Coronary artery (tissue), 2 donors: ENCODE measurements at places on chromosomes 1 and 21.

DNA sequence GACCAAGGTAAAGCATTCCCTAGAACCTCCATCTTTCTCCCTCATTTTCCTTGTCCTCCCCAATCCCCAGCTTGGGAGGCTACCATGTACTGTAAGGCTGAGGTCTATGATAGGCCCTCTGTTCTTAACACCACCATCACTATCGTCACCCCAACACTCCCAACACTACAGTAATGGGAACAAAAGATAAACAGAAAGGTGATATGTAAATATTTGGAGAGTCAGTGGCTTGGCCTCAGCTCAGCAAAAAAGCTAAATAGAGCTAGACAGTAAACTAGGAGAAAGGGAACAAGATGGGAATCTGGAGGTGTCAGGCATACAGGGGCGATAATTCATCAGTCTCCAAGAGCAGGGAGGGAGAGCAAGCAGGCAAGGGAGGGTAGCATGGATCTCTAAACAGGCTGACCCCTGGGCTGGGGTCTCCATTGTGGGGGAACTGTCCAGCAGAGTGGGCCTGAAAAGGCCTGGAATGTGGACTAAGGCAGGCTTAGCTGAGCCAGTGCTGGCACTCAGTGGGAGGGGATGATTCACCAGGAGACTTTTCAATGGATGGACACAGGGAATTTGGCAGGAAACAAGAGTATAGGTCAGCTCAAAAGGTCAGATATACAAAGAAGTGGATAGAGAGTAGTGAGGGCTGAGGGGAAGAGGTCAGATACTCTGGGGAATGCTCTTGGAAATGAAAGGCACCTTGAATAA is 6.7 kb downstream of the WNT2B start:
- DNase-seq, result no peak

GRCh38 chr1:193185211-193185610 is 1.2 kb downstream of the B3GALT2 start:
- no peak for DNase-seq

- DNase-seq, result peak; percentile 76
Observed at GRCh38 chr1:145995964-145996432, 381 bp downstream of the TXNIP start.

GRCh38 chr1:55707196-55707595 is 492.0 kb upstream of the USP24 start:
- DNase-seq, result no peak

DNA sequence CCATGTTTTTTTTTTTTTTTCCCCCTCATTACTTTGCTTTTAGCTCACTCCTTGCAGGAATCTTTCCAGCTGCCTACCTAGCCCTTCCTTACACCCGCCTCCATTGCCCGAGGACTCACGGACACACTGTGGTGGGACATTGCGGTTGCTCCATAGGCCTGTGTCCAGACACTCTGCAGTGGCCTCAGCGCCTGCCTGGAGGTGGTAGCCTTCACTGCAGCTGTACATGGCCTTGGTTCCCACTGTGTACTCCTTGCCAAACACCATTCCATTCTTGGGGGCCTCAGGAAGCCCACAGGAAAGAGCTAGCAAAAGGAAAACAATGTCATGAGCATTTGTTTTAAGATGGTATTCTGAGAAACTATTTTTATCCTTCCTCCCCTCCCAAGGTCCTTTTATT is 99.9 kb downstream of the ZSCAN20 start:
- no peak for DNase-seq

- no peak for DNase-seq
Observed at GRCh38 chr1:89847191-89847729, 26.4 kb downstream of the LRRC8D start.

- no peak for DNase-seq
Observed at GRCh38 chr1:201791779-201792173, 37.2 kb upstream of the IPO9 start.

- no peak for DNase-seq
Observed at GRCh38 chr1:103344930-103345329, 180.6 kb upstream of the RNPC3 start.

DNA sequence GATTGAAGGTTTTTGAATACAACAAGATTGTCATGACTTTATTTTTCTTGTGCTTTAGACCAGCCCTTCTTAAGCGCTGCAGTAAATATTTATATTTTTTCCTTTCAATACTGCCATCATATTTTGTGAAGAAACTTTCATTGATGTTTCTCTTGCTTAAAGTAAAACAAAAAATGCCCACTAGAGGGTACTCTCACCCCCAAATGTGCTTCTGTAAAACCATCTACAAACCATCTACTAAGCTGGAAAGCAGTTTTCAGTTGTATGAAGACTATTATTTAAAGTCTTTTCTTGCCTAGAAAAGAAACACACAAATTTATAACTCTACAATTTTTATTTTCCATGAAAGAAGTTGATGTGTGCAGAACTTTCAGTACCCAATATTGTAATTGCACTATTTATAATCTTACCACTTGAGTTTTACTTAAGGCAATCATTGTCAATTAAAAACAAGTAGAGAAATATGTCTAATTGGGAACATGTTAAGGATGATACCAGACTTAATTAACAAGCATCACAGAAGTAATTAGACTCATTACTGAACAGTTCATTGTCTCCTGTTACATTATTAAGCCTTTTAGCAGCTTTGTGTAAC is 10.7 kb downstream of the LEPR start:
- no peak for DNase-seq

GRCh38 chr1:66533804-66534740 is at the start of gene SGIP1:
Gene SGIP1 (plus strand): TSS chr1:66534153. CDS start chr1:66534359, 206 bp downstream.
- peak; percentile 88 for DNase-seq

- no peak for DNase-seq
Observed at GRCh38 chr1:53684741-53685140, 54.2 kb downstream of the GLIS1 start.

DNA sequence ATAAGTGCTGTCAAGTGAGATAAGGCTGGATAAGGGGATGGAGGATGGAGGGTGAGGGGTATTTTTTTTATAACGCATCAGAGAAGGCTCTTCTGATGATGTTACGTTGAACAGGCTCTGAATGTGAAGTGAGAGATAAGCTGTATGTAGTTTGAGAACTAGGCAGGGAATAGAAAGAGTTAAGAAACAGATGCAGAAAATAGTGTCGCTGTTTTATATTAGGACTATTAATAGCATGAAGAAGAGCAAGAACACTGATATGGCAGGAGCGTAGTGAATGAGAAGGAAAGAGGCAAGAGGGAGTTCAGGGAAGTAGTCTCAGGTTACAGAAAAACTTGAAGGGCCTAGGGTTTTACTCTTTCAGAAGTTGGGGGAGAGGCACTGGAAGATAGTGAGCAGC is 59.8 kb downstream of the GPR88 start:
- DNase-seq, result no peak

- DNase-seq, result no peak
Observed at GRCh38 chr1:75430526-75430925, 180.4 kb downstream of the SLC44A5 start.

GRCh38 chr1:162617513-162617912 is 14.8 kb upstream of the DDR2 start:
- no peak for DNase-seq

DNA sequence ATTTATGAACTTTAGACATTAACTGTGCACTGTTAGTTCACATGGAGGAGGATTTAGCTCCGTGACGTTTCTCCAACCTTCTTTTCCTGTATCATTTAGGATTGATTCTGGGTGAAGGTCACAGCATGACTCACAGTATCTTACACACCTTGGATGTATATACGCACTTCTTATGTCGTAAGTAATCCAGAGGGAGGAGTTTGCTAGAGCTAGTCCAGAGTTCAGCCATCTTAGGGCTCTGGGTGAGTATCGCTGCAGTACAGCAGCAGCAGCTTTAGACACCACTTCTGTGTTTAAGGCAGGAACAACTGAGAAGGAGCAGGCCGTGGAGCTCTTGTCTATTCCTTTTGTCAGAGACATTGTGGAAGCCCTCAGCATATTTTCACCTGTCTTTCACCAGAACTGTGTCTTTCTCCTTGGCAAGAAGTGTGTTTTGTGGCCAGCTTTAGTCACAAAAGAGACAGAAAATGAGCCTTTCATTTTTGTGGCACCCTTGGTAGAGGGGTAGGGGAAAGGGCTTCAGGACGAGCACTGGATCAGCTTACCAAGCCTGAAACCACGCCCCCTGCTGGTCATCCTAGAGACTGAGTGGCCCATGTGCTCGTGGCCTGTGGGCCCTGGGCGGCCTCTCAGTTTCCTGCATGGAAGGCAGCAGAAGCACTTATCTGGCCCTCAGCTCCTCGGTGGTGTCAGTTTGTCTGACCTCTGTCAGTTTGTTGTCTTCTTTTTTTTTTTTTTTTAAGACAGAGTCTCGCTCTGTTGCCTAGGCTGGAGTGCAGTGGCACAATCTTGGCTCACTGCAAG is 64.0 kb downstream of the ADARB1 start:
- peak; percentile 77 for DNase-seq

DNA sequence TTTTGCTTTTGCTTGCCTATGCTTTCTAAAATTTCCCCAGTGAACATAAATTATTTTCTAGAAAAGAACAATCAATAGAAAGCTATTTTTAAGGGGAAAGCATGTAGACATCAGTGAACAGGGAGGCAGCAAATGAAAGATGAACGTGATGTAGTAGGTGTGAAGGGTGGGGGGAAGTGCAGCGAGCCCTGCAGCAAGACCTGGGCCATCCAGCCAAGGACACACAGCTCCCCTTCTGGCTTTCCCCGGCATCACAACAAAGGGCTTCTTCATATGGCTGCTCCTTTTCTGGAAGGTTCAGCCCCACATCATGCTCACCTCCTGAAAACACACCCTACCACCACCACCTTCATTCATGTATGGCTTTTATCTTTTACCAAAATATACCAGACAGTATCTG is 109.2 kb upstream of the ETS2 start:
- DNase-seq, result no peak

- DNase-seq, result no peak
Observed at GRCh38 chr1:171898941-171899340, 57.6 kb downstream of the DNM3 start.

DNA sequence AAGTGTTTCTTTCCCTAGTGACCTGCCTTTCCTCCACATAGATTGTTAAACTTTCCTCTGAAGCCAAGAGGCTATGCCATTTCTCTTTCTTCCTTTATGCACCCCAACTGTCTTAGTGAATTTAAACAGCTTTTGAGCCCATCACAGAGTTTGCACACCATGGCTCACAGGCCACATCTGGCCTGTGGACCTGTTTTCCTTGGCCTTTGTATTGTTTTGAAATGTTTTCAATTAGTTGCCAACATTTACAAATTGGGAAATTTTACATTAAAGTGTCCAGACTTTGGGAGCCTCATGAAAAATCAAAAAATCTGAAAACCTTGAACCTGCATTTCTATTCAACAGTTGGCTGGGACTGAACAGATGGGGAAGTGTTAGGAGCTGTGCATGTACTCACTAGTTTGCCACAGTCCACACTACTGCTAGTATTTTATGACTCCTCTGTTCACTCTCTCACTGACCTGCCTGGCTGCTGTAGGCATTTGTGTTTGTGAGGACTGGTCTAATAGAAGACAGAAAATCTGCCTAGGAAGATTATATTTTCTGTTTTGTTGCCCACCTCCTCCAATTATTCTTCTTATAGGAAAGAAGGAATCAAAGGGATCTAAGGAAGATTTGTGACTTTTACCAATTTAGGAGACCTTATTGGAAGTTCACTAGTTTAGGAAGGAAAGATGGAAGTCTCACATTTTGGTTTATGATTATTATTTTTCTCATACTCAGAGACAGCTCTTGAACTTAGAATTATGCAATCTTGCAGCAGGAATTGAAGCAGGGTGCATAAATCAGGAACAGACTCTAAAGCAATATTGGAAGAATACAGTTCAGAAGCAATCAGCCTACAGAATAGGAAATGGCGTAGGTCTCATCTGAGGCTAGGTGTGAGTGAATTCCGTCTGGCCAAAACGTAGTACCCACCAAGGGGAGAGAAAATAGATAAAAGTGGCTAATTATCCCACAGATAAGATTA is 134.7 kb downstream of the HLX start:
- DNase-seq, result no peak

DNA sequence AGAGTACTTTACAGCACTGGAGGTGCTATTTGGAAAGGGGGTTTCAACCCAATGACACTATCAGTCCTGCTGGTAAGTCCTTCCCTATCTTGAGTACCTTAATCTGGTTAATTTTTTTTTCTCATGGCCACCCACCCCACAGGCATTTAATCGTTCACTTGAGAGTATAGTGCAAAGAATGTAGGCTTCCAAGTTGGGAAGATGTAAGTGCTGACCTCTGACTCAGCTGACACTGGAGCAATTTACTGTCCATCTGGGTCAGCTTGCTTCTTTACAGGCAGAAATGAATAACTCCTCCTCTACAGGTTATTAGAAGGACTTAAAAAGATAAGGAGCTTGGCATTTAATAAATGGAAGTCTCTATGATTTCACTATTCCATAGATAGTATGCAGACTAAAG is 89.6 kb downstream of the AK5 start:
- DNase-seq, result no peak

DNA sequence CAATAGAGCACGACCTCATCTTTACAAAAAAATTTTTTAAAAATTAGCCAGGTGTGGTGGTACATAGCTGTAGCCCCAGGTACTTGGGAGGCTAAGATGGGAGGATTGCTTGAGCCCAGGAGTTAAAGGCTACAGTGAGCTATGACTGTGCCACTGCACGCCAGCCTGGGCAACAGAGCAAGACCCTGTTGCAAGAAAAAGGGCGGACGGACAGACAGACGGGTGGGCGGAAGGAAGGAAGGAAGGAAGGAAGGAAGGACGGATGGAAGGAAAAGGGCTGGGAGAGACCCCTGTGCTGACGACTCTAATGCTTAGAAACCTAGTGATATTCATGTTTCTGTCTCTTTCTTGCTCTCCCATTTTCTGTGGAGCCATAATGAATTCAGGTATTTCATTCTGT is 14.4 kb downstream of the PI4KB start:
- no peak for DNase-seq

DNA sequence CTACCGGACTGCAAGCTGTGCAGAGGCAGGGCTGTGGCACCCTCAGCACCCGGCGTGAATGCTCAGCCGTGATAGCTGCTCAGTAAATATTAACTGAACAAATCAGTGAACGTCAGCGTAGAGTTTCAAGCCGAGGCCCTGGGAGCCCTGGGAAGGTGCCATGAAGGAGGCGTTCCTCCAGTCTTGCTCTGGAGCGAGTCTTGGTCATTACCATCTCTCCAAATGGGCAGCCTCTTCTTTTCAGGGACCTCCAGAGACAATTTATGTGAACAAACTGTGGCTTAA is 449.2 kb downstream of the CAMTA1 start:
- no peak for DNase-seq

GRCh38 chr1:20719261-20719660 is 1.5 kb upstream of the KIF17 start:
- DNase-seq, result no peak

- DNase-seq, result no peak
Observed at GRCh38 chr21:42970946-42971653, 3.3 kb upstream of the PKNOX1 start.

DNA sequence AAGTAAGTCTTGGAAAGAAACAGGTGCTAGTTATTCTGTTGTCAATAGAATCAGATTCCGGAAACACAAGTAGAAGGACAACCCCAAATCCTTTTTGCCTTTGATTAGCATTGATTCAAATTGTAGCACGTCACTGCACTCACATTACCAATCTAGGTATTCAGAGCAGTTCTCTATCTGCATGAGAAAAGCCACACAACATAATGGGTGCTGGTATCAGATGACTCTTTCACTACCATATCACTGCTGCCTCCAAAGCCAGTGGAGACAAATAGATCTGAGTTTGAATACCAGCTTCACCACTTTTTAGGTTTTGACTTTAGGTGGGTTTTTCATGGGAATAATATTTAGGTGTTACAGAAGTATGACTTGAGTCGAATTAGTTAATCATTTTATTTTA is 38.9 kb downstream of the RTCA start:
- DNase-seq, result no peak
